Urothelium cell line (cell line): ENCODE measurements at places on chromosomes 5 and 9.

GRCh38 chr9:2018764-2019558 is 3.8 kb downstream of the SMARCA2 start:
- DNase-seq: no peak

GRCh38 chr9:120289990-120290975 is 289.7 kb downstream of the CDK5RAP2 start:
- DNase-seq: no peak

- no peak for DNase-seq
Measured at GRCh38 chr9:12846035-12846434, 71.2 kb downstream of the LURAP1L start.

DNA sequence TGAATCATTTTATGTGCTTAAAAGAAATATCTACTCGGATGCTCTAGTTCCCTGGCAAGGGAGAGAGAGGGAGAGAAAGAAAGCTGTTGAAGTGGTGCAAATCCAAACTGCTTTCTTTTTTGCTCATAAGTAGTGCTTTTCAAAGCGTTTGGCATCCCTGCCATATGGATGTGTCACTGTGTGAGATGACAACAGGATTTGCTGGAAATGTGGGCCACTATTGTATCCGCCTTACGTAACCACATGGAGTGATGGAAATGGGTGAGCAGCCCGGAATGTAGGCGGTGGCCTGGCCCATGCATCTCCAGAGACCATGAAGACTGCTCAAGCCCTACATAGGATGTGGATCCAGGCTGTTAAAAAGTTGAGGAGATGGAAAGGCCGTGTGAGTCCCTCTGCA is 30.8 kb downstream of the TJP2 start:
- DNase-seq: no peak

- no peak for DNase-seq
Measured at GRCh38 chr9:18981476-18982261, 51.3 kb downstream of the SAXO1 start.

- no peak for DNase-seq
Measured at GRCh38 chr9:14633906-14634565, 59.2 kb downstream of the ZDHHC21 start.

GRCh38 chr9:84212246-84212645 is 128.3 kb downstream of the SLC28A3 start:
- DNase-seq: no peak

DNA sequence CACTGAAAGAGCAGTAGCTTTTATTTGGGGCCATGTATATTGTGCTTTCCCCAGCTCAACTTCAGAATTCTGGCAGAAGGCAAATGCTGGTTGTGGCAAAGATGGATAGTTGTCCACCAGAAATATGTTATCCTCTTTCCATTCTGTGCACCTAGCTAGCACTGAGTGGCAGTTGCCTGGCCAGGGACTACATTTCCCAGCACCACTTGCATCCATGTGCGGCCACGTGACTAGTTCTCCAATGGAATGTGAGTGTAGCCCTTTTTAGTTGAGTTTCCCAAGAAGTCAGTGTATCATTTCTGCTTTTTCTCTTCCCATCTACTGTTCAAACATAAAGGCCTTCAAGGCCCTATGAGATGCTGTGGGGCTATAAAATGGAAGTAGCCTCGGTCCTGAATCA is 354.0 kb upstream of the CLINT1 start:
- DNase-seq: peak; percentile 41

DNA sequence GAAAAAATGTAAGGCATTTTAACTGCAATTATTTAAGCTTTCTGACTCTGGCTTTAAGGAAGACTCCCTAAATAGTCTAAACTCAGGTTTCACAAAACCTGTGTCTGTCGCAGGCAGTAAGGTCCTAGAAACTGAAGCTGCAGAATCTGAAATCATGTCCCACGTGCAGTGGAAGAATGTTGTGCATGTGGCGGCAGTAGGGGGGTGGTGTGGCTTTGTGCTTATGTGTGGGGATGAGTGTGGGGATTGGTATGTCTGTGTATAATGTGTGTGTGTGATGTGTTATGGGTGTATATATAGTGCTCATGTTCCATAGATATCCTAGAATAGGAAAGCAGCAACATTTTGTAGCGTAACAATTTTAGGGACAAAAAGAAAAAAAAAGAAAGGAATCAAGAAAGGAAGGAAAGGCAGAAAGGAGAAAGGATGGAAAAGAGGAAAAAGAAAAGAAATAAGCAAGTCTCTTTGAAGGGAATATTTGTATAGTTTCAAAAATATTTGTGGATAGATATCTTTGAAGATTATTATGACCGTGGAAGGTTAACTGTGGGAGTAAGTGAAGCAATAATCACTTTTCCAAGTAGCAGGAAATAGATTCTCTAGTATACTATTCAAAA is 6.6 kb downstream of the ANKDD1B start:
- DNase-seq: no peak

DNA sequence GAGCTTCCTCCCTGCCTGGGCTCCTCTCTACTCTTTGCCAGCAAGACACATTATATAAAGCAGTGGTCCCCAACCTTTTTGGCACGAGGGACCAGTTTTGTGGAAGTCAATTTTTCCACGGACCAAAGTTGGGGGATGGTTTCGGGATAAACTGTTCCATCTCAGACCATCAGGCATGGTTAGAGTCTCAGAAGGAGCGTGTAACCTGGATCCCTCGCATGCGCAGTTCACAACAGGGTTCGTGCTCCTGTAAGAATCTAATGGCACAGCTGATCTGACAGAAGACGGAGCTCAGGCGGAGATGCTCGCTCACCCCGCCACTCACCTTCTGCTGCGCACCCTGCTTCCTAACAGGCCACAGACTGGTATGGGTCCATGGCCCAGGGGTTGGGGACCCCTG is 142.8 kb downstream of the LIFR start:
- no peak for DNase-seq

DNA sequence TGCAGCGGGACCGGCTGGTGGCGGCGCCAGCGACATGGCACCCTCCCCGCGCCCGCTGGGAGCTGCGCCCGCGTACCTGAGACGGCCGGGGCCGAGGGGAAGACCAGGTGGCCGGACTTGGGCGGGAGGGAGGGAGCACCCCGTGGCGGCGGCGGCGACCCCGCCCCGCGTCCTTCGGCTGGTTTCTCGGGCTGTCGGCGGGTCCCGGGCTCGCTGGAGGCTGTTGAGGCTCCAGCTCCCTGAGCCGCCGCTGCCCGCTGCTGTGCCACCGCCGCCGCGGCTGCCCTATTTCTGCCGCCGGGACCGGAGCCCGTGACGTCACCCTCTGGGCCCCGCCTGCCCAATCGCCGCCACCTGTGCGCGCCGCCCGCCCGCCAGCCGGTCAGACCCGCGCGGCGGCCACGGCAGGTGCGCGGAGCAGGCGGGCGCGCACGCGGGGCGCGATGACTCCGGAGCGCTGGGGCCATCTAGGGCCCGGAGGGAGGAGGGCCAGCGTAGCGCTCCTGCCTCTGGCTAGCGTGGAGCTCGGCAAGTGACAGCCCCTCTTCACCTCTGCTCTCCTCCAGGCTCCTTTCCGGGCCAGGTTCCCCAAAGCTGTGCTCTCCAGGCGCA is at the start of gene FSTL4:
Gene FSTL4, minus strand, starts transcription at position 293 of the 612 bp plus-strand sequence.
- DNase-seq: no peak

DNA sequence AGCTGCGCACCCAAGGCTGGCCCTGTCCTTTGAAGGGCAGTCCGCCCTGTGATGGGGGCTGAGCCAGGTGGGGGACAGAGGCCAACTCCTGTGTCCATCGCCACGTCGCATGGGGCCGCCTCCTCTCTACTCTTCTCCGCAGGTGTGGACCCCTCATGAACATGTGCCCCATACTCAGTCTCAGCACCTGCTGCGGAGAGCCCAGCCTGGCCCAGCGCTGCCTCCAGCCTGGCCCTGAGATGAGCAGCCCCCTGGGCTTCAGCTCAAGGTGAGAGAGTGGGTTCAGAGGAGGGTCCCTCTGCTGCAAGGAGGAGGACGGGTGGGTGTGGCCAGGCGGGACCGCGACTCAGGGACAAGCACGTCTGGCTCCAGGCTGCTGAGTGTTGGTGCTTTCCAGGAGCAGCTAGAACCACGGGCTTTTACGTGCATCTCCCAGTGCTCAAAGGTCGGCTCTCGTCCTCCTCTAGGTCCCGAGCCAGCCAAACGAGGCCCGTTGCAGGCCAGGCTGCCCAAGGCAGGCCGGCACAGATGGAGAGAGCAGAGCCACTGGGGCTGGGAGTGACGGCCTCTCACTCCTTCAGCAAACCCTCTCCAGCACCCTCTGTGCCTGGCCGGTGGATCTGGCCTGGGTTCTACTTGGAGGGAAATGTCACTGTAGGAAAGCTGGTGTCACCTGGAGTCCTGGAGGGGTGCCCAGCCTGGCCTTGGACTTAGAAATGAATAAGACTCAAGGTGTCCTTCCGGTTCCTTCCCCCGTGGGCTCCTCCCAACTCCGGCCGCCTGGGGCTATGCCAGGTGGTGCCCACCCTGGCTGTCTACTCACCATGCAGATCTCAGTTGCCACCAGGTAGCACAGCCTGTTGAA is 48.9 kb upstream of the RNF130 start:
- DNase-seq: no peak

- no peak for DNase-seq
Measured at GRCh38 chr5:1416856-1417469, 28.3 kb downstream of the SLC6A3 start.

- peak; percentile 9 for DNase-seq
Measured at GRCh38 chr5:103582364-103582763, 19.8 kb upstream of the NUDT12 start.

GRCh38 chr9:83413367-83413766 is 124.8 kb downstream of the FRMD3 start:
- DNase-seq: no peak

DNA sequence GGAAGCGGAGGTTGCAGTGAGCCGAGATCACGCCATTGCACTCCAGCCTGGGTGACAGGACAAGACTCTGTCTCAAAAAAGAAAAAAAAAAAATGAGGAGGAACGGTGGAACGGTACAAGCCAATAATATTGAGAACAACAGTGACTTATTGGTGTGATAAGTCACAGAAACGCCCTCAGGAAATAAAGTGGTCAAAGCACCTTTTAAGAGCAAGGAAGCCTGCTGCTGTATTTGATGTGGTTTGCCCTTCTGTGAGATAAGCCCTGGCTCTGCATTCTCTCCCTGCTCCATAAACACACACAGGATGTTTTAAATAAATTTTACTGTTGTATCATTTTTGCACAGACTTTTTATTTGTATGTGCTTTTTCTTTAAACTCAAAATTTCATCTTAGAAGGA is 269.9 kb upstream of the MSX2 start:
- no peak for DNase-seq

GRCh38 chr5:116303810-116304209 is 219.0 kb downstream of the COMMD10 start:
- DNase-seq: no peak

DNA sequence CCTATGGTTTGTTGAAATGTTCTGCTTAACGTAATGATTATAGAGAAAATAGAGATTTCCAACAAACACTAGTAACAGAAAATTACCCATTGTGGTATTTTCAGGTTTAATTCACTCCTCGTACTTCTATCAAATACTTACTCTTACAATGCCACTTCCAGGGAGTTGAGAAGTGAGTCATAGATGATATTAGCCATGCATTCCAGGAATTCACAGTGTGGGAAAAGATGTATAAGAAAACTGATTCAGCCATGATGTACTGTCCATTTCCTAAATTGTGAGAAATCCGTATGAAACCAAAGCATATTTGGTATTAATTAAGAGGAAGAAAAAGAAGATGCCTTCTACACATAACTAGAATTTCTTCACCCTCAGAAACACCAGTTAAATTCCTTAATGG is 1854.6 kb upstream of the WWC1 start:
- DNase-seq: peak; percentile 43

DNA sequence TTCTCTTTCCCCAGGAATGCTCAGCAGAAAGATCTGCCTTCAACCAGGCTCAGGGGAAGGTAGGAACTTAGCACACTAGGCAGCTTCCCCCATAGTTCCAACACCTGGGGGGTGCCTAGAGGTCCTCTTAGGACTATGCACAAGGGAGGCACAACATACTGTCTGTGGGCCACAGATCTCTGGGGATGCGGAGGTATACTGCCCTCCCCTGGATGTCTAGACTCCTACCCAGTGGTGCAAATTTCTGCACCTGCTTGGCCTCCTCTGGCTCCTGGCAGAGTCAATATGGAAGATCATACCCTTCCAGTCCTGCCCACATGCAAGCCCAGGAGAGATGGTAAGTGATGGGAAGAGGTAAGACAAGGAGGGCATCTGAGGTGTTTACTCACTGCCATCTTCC is 247.5 kb upstream of the DAPK1 start:
- DNase-seq: no peak

- no peak for DNase-seq
Measured at GRCh38 chr9:105438141-105438806, 9.6 kb upstream of the FSD1L start.

GRCh38 chr5:67731886-67732285 is 483.7 kb upstream of the PIK3R1 start:
- DNase-seq: no peak

DNA sequence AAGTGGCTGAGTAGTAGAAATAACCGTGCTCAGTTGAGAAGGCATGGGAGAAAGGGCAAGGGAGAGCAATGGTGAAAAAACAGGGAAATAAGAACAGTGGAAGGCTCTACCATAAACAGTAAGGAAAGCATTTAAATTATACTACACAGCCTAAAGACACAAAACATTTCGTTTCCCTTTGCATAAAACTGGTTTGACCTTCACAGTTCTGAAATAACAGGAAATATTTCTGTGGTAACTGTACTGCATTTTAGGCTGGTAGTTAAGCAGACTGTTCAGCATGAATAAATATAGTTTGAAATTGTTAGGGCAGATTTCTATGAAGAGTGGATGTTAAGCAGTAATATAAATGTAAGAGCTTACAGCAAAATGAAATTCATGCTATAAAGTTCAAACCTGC is 147.5 kb downstream of the CSNK1G3 start:
- no peak for DNase-seq

- DNase-seq: no peak
Measured at GRCh38 chr5:179802207-179802883, 4.3 kb downstream of the MGAT4B start.
